Stimulated activated CD4-positive, alpha-beta T cell treated with anti-CD3 and anti-CD28 coated beads, Interleukin-1b, Interleukin-23, amount 100 ng/mL, for 1 hour (primary cell): ENCODE measurements at places on chromosomes 4 and X.

GRCh38 chrX:70124678-70125077, 8.6 kb upstream of the IGBP1 start:
- no peak for DNase-seq

DNA sequence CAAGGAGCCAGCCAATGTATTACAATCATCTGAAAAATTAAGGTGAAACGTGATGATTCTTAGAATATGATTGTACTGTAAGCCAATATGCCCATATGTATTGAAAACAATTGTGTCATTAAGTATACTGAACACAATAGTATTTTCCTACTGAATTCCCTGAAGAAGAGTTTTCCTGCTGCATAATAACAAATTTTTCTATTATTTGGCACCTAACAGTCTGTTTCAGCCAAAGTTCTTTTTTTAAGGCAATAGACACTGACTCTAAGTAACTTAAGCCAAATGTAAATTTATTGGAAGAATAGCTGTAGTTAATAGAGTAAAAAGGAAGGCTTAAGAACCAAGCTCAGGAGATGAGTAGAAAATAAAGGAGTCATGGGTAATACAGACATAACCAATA, 220.6 kb downstream of the PPP4R3C start:
- no peak for DNase-seq

- DNase-seq, result no peak
These were observed 10.8 kb upstream of the TMPRSS11B start for GRCh38 chr4:68256284-68256683.

- no peak for DNase-seq
These were observed 1.0 kb downstream of the LAMP2 start for GRCh38 chrX:120468071-120468470.

DNA sequence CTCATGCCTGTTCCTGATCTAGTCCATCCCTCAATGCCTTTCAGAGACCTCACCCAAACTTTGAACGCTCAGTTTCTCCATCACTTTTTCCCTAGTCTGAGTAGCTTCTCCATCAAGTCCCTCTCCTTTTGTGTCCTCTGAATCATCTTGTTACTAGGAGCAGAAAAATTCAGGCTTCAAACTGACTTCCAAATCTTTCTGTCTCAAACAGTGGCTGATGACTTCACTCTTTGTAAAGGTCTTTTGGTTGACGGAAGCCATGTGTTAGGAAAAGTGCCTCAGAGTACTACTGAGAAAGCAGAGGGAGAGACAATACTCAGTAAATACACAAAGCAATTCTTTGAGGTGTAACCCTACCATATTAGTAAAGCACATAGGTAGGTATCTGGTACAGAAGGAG, 65.7 kb upstream of the CAMK2D start:
- DNase-seq, result no peak

DNA sequence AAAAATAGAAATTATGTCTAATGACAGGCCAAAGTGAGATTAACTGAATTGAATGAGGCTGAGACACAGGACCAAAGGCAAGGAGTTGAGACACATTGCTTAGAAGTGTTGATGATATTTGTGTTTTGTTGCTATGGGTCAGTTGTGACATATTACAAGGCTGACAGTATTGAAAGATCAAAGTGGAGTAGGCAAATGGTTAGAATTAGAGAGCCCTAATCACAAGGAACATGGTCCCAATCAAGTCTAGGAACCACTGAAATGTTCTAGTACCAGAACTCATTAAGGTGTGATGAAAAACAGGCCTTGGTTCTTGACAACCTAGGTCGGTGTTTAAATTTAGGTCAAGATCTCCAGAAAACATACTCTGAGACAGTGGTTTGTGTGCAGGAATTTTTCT, 896.3 kb upstream of the HS3ST1 start:
- DNase-seq, result no peak

- DNase-seq, result no peak
These were observed 695 bp downstream of the MTM1 start for GRCh38 chrX:150569155-150569477.

GRCh38 chrX:46929439-46930261, 17.4 kb downstream of the JADE3 start:
- no peak for DNase-seq

- no peak for DNase-seq
These were observed 30.2 kb downstream of the SPINK2 start for GRCh38 chr4:56791316-56791715.

GRCh38 chr4:75948822-75949444, 8.1 kb upstream of the NAAA start:
- no peak for DNase-seq

GRCh38 chrX:70592091-70592490, 147.5 kb downstream of the DLG3 start:
- no peak for DNase-seq

- DNase-seq, result no peak
These were observed 70.1 kb upstream of the LSM6 start for GRCh38 chr4:146105464-146105863.

GRCh38 chr4:89136525-89136924, 25.2 kb downstream of the TIGD2 start:
- DNase-seq, result no peak

- DNase-seq, result no peak
These were observed 54.5 kb downstream of the MID2 start for GRCh38 chrX:107880054-107880610.

DNA sequence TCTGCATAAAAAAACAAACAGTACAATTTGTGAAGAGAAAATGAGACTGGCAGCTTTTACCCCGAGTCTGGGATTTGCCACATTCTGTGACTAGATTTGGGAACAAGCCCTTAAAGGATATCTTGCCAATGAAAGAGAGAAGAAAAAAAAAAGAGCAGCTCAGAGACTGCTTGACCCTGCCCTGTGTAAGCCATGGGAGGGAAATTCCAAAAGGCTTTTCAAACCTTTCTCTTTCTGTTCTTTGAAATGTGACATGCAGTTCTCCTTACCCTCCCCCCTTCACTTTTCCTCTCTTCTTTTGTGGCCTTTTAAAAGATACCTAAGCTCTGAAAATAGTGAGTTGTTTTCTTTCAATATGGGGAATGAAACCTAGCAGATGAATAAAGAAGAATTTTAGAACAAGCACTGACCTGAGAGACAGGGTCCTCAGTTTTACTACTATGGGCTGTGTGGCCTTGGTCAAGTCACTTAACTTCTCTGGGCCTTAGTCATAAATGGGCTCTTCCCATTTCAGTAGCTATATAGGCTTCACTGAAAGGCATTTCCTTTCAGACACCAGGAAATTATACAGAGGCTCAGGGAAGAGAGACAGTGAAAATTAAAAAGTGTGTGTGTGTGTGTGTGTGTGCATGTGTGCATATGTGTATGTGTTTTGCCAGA, 5.1 kb downstream of the CCDC160 start:
- no peak for DNase-seq

DNA sequence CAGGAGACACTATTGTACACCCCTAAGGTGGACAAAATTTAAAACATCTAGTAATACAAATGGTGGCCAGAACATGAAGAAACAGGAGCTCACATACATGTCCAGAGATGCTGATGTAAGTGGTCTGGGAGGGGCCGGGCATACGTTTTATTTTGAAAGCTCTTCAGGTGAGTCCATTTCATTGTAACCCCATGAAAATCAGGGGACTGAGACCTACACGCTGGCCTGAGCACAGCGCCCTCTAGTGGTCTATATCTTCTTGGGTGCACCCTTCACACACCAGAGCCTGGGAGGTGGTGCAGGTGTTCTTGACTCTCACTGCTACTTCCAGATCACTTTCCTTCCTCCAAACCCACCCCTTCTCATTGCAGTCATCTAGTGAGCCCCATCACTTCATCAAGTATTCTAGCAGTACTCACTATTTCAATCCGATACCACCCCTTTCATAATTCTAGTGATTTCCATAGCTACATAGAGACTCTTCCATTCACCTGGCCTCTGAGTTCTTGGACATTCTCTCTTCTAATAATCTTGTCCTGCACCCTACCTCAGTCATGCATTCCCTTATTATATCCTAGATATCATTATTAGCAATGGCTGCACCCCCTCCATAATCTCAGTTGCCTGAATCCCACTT, 4.3 kb upstream of the TLR6 start:
- no peak for DNase-seq
